ENCODE measurements at places on chromosomes 5 and 9.

GRCh38 chr5:137441476-137441875 is 57.6 kb downstream of the SPOCK1 start:
- DNase-seq, result no peak

GRCh38 chr9:88534456-88535225 is at the start of gene NXNL2:
NXNL2 (plus strand) TSS chr9:88535178; CDS start chr9:88535435, 257 bp downstream.
- DNase-seq, result peak; percentile 21

DNA sequence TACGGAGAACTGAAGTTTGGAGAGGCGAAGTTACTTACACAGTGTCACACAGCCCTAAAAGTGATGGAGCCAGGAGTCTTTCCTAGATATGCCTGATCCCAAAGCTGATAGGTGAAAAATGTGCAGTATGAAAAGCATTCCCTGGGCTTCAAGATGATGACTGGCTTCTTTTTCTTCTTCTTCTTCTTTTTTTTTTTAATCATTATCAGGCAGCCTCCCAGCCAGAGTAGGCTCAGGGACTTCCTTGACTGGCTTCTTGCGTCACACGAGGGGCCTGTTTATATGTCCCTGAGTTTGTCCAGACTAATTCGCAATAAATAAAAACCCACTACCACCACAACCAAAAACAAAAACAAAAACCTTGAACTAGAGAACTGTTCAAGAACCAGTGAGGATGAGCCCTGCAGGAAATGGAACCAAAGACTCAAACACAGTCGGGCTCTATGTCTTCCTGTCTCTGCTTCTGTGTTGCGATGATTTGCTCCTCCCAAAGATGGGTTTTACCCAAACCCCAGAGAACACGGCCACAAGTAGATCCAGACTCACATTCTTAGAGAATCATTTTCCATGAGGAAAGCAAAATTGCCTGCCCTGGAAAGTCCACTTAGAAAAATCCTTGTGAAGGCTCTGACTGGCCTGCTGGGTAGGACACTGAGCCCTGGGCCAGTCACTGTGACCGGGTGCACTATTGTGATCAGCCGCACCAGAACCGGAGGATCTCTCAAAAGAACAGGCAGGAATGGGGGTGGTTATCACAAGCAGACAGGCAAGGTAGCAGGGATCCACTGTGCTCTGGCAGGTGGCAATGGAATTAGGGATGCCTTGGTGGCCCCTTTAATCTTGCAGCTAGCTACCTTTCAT is 38.0 kb upstream of the ADAM19 start:
- no peak for DNase-seq

DNA sequence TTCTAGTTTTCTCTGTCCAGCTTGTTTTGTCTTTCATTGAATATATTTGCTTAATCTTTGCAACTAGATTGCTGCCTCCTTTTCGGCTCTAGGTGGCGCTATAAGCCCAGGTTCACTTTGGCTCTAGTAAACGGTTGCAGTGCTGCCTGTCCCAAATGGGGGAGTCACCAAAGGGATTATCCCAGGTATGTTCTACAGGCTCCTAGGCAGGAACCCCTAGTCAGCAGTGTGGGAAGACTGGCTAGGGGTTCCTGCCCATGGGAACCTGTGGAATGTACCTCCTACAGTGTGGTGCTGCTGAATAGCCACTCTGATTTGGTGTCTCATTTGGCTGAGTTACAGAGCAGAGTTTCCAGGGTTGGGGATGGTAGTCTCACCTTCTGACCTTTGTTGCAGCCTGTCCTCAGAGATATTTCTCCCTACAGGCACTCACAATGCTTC is 85.2 kb downstream of the ARSB start:
- DNase-seq, result no peak
